ENCODE measurements at places on chromosomes 12 and 14.

DNA sequence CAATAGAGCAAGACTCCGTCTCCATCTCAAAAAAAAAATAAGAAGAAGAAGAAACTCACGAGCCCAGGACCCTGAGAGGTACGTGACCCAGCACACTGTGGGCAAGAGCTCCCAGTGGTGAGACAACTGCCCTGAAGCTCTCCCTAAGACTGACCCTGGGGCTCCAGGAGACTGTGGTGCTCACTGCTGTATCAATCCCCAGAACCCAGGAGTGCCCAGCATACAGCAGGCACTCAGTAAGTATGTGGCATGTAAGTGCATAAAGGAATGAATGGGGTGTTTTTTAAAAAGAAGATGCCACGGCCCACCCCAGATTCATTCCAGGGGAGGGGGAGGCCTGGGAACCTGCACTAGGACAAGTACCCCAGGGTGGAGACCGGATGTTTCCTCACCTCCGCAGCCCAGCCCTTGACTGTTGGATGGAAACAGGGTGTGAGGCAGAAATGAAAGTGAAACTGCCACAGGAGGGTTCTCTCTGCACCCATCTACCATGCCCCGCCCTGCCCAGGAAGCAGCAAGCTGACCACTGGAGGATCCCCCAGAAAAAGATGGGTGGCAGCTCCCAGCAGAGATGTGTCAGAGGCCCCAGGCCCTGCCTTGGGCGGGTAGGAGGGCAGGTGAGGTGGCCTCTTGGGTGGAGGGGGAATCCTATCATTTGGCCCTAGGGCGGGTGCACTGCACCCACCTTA is 12.2 kb downstream of the ITPK1 start:
- DNase-seq = no peak

DNA sequence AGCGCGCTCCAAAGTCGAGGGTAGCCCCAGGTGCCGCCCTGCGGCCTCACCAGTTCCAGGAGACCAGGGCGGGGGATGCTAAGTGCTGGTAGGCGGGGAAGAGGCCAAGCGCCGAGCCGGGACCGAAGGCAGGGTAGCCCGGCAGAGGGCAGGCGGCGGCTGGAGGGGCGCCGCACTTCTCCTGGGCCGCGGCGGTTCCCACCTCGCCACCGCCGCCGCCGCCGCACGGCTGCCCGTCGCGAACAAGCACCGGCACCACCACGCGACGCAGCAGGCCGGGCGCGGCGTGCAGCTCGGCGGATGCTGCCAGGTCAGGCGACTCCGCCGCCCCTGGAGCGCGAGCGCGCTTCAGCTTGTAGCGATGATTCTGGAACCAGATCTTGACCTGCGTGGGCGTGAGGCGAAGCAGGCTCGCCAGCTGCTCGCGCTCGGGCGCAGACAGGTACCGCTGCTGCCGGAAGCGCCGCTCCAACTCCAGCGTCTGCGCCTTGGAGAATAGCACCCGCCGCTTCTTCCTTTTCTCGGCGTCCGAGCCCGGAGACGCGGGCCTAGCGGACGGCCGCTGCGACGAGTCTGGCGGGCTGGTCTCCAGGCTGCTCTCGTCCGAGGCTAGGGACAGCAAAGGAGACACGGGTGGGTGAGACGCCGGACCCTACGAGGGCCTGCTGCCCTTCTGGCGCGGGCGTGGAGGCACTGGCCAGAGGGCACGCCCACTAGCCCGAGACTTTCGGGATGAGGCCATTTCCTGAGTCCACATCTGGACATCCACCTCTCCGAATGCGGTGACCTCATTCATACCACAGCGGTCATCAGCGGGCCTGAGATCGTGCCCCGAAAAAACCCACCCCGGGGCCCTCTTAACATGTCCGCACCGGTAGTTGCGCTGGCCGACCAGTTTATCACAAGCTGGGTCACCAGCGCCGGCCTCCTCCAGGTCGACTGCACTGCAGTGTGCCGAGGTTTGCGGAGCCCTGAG is 1.3 kb downstream of the NKX2-8 start:
- peak; percentile 38 for DNase-seq

DNA sequence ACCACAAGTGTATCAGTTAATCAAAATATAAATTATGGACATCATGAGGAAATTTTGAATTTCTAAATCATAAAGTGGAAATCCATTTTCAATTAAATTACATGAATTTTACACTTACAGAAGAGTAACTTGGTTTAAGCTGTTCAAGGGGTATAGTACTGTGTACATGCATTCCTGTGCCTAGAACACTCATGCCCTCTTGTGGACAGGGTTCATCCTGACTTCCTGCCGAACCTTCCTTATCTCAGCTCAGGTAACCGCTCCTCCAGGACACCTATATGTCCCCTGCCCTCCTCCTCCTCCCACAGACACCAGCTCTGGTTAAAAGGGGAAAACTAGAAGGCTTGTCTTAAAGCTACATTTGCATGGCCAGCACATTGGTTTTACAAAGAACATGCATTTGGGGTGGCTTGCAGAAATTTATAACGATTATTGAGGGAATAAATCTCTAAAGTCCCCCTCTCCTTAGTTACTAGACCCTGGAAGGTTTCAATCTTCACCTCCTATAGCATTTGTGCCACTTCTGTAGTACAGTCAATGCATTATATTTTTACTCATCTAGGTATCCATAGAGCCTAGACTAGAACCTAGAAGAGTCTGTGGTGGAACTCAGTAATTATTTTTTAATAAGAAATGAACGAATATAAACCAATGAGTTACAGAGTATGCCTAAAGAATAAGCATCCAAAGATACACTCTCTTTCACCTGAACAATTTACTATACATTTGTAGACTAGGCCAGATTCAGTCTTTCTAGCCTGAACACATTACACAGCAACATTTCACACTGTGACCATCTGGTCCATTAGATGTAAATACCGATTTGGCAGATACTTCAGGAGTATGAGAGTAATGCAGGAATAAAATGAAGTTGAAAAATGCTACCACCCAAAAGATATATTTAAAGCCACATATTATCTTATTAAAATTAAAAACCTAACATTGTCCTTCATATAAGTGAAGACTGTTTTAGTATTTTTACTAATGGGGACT is 345.6 kb downstream of the PAWR start:
- peak; percentile 28 for DNase-seq

GRCh38 chr12:121538699-121539061 is 42.1 kb downstream of the KDM2B start:
- DNase-seq = no peak

- DNase-seq = no peak
These were observed 394.5 kb upstream of the DDHD1 start for GRCh38 chr14:53547593-53547992.

DNA sequence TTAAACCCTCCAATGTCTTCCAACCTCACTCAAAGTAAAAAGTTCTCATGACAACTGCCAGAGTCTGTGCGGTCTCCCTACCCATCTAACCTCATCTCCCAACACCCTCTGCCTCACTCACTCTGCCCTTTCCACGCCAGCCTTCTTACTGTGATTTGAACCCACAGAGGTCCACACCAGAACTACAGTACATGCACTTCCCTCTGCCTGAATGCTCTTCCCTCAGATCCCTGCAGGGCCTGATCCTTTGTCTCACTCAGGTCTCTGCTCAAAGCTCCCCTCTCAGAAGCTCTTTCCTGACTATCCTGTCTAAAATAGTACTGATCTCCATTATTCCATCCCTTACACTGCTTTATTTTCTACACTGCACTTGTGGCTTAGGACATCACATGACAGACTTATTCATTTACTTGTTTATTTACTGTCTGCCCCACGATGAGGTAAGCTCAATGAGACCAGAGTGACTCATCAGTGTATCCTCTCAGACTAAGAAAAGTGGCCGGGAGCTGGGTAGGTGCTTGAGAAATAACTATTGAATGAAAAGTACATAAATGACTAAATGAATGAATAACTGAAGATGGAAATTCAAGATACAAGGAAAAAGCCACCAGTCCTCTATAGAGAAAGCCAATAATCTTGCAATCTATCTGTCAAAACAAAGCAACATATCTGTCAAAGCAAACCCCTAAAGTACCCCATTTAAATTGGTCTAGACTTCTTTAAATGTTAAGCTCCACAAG is 17.1 kb downstream of the POMT2 start:
- DNase-seq = peak; percentile 95

DNA sequence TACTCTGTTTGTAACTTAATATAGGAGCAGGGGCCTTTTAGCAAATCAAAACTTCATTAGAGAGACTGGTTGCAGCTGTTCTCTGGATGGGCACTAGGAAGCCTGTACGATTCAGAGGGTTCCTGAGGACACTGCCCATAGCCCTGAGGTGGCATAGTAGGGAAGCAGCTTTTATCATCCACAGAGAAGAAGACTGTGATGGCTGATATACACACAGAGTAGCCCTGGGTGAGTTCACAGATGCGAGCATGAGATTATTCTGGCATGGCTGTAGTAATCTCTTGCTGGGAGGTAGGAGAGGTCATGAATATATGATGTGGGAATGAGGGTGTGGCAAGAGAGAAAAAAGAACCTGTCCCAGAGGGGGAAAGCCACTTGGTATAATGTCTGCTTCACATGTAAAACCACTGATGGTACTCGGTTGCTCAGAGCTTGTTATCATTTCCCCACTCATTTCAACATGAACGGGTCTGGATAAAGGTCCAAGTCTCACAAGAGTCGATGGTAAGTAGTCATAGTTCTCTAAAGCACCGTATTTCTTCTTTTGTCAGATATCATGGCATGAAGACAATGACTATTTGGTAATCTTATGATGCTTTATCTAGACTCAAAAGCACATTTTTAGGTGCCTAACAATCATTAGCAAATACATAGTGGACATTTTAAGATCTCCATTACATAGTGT is 52.0 kb downstream of the PEBP1 start:
- DNase-seq = no peak
